GM13976 (cell line): ENCODE measurements at places on chromosomes 3 and 15.

DNA sequence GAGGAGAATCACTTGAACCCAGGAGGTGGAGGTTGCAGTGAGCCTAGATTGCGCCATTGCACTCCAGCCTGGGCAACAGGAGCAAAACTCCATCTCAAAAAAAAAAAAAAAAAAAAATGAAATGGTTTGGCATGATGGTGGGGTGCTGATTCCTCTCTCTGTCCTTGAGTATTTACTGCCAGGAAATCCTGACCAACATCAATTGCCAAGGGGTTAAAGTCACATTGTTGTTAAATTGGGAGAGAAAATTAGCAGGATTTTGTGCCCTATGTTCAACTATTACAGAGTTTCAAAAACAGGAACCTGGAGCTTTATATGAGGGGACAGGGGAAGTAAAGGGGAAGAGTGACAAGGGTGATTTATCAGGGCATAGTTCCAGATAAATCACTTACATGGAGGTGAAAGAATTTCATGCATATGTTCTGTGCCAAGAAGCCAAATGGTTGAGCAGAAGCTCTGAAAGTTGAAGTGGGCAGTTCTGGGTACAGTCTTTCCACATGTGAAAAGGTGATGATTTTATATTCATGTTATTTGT, 70.5 kb upstream of the TSEN2 start:
- DNase-seq = no peak

DNA sequence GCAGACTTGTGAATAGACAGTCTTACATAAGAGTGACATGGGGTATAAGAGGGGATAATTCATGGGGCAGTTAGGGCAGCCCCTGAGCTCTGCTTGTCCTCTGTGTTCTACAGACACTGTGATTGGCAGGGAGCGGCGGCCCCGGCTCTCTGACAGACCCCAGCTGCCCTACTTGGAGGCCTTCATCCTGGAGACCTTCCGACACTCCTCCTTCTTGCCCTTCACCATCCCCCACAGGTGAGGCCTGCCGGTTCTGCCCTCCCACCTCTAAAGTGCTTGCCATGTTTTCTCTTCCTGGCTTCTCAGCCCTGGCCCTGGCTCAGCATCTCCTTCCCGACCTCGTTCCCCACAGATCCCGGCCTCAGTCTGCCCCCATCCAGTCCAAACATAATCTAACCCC, 3.4 kb downstream of the CYP1A2 start:
- no peak for DNase-seq

- DNase-seq = no peak
Observed at GRCh38 chr15:41860049-41860828, 21.6 kb downstream of the PLA2G4B start.

GRCh38 chr3:178381971-178382448, 154.2 kb upstream of the KCNMB2 start:
- no peak for DNase-seq

DNA sequence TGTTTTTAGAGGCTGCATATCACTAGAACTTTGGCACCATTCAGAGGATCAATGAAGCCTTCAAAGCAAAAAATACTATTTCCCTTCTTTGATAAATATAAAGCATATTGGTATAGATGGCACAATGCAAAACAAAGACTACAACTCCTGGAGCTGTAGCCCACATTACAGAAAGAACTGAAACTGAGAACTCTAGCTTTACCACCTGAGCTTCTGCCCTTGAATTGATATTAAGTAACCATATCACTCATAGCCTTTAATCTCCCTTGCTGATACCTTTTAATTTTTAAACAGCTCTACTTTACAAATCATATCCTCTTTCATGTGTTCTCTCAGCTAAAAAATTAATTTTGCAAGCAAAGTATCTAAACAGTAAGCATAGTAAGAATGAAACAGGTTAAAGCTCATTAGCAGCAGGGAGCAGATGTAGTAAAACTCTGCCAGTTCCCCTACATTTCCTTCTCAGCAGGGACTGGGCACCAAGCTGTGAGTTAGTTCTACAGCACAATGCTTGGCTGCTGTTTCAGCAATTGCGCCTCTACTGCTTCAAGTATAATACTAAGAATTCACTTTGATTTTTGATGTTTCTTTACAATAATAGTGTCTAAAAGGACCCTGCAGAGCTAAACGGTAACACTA, 97.9 kb upstream of the NANOGP8 start:
- no peak for DNase-seq

DNA sequence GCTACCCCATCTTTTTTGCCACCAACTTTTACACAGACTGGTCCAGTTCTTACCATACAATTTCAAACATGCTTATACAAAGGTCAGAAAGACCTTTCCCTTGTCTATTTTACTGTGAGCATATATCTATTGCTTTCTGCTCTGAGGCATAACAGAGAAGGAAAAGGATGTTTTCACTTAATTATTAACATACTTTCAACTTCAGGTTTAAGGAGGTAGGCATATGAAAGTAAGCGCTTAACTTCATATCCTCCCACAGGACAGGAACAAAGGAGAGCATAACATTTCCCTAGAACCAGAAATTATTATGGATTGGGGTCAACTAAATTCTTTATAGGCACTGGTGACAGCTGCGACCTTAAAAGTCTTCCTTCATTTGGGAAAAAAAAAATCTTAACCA, 1.1 kb downstream of the MYEF2 start:
- DNase-seq = no peak

DNA sequence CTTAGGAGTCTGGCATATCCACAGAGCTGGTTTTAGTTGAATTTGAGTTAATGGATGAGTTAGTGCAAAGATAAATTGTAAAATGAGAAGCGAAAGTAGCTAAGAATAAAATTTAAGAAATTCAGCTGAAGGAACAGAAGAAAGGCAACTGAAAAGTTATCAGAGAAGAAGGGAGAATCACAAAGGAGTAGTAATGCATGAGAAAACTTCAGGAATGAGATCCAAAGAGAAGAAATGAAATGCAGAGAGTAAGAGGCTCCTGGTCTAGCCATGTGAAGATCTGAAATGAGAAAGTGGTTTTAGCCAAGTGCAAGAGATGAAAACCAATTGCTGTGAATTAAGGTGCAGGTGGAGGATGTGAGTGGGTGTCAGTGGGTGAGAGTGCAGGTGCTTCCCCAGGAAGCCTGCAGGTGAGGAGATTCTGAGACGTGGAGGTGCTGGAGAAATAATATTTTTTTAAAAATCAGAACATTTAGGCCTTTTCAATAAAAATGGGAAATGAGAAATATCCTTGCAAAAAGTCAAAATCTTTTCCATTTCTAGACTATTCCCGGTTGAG, 18.5 kb downstream of the KBTBD8 start:
- DNase-seq = no peak

GRCh38 chr3:4528819-4529600, 35.9 kb downstream of the ITPR1 start:
- DNase-seq = no peak

GRCh38 chr15:58293622-58294550, 137.9 kb upstream of the LIPC start:
- DNase-seq = no peak

- DNase-seq = no peak
Observed at GRCh38 chr3:125641891-125642290, 46.6 kb upstream of the OSBPL11 start.

GRCh38 chr3:140308535-140308934, 369.3 kb upstream of the TRIM42 start:
- no peak for DNase-seq

GRCh38 chr3:43104039-43104438, 1.8 kb downstream of the POMGNT2 start:
- no peak for DNase-seq

DNA sequence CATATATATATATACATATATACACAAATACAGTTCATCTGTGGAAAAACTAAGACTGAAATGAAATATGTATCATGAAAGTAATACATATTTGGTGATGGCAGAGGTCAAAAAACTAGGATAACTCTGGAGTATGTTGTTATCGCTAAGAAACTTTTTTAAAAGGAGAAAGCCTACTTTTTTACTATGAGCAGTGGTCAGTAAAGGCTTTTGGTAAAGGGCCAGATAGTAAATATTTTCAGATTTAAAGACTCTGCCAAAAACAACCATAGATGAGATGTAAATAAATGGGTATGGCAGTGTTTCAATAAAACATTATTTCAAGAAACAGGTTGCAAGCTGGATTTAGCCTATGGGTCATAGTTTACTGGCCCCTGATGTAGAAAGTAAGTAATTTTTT, 93.8 kb upstream of the TGFBR2 start:
- no peak for DNase-seq

DNA sequence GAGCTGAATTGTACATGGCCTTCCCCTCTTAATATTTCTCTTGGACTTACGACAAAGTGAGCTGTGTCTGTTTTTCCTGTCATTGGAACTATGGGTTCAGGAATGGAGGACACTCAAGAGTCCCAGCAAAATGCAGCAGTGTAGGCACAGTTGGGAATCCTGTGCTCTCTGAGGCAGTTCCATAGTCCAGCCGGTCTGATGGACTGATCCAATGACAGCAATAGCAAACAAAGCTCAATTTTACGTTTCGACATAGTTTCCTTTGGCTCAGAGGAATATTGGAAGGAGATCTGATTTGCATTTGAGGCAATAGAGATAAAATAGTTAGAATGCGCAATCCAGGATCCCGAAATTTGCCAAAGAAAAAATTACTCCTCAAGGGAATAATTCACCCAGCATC, 276.9 kb upstream of the CNTN3 start:
- DNase-seq = no peak
